ENCODE measurements at places on chromosomes 6 and 20.

GRCh38 chr6:35358086-35358485 lies 15.7 kb downstream of the PPARD start:
- no peak for DNase-seq

- no peak for DNase-seq
Measured at GRCh38 chr6:155143578-155144106, 120.2 kb upstream of the CLDN20 start.

DNA sequence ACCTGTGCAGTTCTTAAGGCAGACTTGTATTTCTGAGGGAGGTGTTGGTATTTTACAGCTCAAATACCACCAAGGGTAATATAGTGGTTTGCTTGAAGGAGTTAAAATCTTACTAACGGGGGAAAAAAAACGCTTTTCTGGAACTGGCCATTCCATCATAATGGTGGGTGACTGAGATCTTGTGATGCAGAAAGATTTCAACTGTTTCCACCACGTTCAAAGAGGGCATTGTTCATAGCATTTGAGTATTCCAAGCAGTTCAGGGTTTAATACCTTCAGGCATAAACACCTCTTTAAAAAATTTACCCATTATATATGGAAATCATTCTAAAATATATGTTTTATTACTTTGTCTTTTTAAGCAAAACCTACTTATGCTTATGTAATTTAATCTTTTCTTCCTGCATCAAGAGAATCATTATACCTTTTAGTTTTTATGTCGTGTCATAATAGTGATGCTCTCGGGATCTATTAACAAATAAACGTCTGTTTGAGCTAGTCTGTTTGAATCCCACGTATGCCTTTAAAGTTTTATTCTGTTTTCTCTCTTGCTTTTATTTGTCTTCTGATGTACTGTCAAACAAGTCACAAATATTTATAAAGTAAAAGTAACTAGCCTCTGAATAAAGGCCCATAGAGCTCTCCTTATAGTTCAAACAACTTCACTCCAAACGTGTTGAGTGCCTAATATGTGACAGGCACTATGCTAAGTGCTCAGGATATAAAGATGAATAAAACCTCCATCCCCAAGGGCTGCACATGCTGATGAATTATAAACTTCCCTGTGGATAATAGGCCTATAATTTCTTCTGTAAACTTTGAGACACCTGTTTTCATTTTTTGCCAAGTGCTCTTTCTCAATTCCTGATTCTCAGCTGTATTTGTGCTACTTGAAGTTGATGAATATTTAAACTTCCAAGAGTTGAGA lies 298.8 kb upstream of the FERMT1 start:
- no peak for DNase-seq

DNA sequence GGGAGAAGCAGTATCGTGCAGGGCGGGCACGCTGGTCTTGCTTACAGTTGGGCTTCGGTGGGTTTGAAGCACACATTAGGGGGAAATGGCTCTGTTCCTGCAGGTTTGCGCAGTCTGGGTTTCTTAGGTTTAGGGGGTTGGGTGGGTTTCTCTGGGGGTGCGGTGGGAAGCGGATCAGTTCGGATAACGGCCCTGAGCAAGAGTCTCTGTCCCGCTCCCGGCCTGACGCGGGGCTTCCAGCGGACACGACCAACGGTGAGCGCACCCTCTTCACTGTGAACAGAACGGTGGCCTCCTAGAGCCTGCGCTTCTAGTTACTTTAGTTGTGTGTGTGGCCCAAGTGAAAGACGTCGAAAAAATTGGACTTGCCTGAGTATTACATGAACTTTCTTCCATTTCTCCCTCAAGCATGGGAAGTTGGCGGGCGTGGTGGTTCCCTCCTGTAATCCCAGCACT lies 635 bp upstream of the ELOVL2 start:
- no peak for DNase-seq

- DNase-seq: peak; percentile 88
Measured at GRCh38 chr20:63009045-63009961, 2.5 kb upstream of the BHLHE23 start.

GRCh38 chr6:90008908-90009501 lies 114.7 kb downstream of the GJA10 start:
- DNase-seq: no peak

- no peak for DNase-seq
Measured at GRCh38 chr6:81002126-81002525, 750.4 kb downstream of the TENT5A start.

DNA sequence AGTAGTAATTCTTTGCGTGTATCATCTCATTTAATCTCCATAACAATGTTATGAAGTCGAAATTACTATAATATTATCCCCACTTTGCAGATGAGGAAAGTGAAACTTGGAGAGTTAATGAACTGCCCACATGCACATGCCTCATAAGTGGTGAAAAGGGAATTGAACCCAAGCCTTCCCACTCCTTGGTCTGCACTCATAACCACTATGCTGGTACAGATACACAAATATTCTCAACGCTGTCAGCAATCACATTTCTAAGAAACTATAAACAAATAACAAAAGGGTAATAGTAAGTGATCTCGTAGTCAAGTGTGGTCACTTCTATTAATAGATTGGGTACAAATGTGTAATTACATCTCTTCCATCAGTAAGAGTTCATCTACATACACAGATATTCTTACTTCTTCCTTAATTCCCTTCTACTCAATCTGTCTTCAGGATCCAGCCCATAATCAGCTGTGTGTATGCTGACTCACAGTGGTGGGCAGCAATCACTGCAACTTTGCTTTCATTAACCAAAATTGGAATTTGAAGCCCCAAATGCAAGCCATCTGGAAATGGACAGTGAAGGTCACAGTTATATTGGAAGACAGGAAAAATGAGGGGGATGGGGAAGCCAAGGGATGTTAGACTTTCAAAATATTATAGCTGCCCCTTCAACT lies 6.6 kb downstream of the PRSS35 start:
- peak; percentile 11 for DNase-seq

DNA sequence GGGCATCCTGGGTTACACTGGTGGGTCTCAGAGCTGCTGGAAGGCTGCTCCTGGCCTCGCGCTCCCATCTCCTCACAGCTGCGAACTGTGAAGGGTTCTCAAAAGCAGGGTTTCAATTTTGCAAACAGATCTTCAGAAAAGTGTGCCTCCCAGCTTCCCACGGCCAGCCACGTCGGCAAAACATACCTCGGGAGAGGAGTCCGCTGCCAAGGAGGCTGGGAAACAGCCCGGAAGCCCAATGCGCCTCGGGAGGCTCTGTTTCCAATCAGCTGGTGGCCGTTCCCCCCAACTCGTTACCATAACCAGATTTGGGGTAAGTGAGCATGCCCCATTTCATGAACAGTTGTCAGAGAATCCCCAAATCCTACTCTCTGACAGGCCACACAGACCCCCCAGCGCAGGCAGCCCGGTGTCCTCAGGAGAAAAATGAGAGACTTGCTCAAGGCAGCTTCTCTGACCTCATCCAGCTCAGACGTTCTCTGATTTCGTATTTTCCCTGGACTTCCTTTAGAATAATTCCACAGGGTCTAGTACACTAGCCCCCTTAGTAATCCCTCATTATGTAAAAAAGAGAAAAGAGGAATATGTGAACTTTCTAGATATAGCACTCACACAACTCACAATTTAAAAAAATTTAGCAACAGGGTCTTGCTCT lies 98.4 kb downstream of the SNX5 start:
- no peak for DNase-seq

- peak; percentile 35 for DNase-seq
Measured at GRCh38 chr6:26570027-26570809, 26.5 kb upstream of the ABT1 start.

- no peak for DNase-seq
Measured at GRCh38 chr20:47963022-47963421, 177.7 kb upstream of the SULF2 start.

GRCh38 chr20:48819089-48819488 lies 8.7 kb downstream of the PREX1 start:
- DNase-seq: no peak

GRCh38 chr6:161001421-161001820 lies 9.9 kb downstream of the MAP3K4 start:
- DNase-seq: peak; percentile 35

- DNase-seq: no peak
Measured at GRCh38 chr20:22207280-22207679, 377.1 kb downstream of the FOXA2 start.

DNA sequence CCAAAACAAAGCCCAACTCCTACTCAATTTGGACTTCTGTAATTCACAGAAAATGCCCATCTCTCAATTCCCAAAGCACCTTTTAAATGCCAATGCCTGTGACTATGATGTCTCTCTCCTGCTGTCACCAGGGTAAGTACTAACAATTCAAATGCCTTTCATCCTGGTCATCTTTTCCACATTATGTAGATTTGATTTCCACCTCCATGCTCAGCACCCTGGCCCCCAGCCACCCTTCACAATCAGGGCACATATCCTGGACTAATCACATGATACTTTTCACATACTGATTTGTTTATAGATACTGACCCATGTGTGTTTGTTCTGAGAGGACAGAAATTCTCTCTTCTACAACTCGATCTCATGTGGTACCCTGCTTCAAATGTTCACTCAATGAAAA lies 236.3 kb downstream of the PTPRK start:
- no peak for DNase-seq

DNA sequence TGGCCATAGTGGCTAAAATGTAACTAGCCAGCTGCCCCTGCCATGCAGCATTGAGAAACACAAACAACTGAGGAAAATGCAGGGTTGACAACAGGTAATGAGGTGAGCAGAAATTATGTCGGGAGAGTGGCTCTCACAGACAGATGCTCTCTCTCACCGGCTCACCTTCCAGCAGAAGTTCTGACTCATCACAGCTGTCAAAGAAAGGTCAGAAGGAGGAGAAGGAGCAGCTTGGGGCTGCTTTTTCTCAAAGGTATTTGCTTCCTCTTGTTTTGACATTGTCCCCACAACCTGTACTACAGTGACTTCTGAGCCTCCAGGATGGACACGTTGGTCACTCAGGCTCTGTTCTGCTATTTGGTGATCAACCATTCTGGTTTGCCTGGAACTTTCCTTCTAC lies 190.5 kb upstream of the HEY2 start:
- DNase-seq: no peak

- no peak for DNase-seq
Measured at GRCh38 chr6:5125152-5126006, 40.2 kb downstream of the PPP1R3G start.

- DNase-seq: no peak
Measured at GRCh38 chr20:835608-836045, 2.1 kb downstream of the FAM110A start.

- no peak for DNase-seq
Measured at GRCh38 chr6:85798931-85799652, 156.4 kb upstream of the SYNCRIP start.

GRCh38 chr20:10468340-10468845 lies 33.3 kb downstream of the SLX4IP start:
- no peak for DNase-seq

DNA sequence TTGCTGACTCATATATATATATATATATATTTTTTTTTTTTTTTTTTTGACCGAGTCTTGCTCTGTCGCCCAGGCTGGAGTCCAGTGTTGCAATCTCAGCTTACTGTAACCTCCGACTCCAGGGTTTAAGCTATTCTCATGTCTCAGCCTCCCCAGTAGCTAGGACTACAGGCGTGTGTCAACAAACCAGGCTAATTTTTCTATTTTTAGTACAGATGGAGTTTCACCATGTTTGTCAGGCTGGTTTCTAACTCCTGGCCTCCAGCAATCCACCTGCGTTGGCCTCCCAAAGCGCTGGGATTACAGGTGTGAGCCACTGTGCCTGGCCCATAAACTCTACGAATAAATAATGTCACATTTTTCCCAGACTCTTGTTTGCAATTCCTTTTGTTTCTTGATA lies 4.8 kb downstream of the LRP11 start:
- no peak for DNase-seq

DNA sequence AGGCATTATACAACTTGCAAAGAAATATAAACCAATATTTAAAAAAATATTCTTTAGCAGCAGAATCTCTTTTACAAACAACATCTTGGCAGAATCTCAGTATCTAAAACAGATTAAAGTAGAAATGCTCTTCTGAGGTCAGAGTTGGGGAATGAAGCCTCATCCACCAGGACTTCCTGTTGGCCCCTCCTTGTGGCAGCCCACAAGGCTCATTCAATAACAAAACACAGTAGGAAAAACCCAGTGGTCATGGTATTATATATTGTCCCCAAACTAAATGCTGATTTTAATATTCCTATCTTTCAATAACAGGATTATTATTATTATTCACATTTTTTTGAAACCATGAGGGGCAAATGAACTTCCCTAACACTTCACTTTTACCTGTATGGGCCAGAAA lies 368.6 kb downstream of the BTBD9 start:
- DNase-seq: peak; percentile 19

GRCh38 chr20:8903655-8904605 lies 165.0 kb upstream of the PLCB4 start:
- DNase-seq: no peak

GRCh38 chr6:116783852-116784251 lies 18.3 kb upstream of the FAM162B start:
- DNase-seq: no peak

DNA sequence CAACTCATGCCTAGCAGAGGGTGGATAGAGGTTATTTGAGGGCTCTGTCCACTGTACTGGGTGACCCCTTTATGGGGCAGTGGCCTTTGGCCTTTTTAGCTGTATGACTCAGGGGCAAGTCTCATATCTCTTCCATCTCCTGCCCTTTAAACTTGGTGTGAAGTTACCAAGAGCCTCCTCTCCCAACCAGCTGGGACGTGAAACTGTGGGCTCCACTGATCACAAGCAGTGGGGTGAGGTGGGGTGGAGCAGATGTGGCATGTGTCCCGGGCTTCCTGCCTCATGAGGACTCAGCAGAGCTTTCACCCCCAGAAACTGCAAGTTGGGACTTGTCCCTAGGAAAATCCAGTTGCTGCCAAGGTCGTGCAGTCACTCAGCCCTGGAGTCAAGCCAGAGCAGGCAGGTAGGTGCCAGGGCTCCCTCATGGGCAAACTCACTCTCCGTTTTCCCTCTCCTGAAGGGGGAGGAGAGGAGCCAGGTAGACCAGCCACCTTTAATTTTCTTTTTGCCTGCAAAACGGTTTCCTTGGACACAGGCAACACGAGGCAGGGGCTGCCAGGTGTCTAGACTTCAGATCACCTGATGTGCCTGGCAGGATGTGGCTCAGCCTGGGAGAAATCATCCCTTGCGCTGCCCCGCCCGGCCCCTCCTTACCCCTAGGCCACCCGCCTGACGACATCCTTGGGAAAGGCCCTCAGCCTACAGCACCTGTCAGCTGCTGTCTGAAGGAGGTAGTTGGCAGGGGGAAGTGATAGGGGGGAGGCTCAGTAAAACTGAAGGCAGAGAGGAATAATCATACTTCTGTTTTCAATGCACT lies 4.0 kb downstream of the CDKN1A start:
- DNase-seq: peak; percentile 50

DNA sequence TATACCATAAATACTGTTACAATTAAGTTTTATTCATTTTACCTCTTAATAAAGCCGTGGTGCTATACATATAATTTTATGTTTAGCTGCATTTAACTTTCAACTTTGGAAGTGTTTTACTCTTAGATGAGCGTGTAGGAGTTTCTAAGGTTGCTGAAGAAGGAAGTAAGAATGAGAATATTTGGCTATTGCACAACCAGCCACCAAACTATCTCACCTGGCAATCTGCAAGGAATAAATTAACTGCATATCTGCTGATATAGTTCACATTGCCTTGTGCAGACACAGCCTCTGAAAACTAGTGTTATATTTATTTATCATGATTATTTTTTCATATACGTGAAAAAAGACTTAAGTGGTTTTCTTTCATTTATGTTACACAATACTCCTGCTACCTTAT lies 230.4 kb downstream of the PLCB1 start:
- peak; percentile 35 for DNase-seq

- no peak for DNase-seq
Measured at GRCh38 chr20:23125159-23125558, 39.0 kb upstream of the CD93 start.

- no peak for DNase-seq
Measured at GRCh38 chr6:169589293-169589692, 112.5 kb downstream of the WDR27 start.

- DNase-seq: no peak
Measured at GRCh38 chr6:33705268-33705885, 6.1 kb downstream of the UQCC2 start.

All from hematopoietic multipotent progenitor cell treated with erythropoietin and hydrocortisone succinate and interleukin-3 and kit ligand, for 4 days (in vitro differentiated cells).